OCI-M1 (cell line): ENCODE measurements at places on chromosomes 3 and 15.

- no peak for DNase-seq
These were observed at the start of gene GATM for GRCh38 chr15:45378149-45378912. GATM (minus strand) TSS chr15:45378544; CDS start chr15:45378453, 91 bp downstream.

DNA sequence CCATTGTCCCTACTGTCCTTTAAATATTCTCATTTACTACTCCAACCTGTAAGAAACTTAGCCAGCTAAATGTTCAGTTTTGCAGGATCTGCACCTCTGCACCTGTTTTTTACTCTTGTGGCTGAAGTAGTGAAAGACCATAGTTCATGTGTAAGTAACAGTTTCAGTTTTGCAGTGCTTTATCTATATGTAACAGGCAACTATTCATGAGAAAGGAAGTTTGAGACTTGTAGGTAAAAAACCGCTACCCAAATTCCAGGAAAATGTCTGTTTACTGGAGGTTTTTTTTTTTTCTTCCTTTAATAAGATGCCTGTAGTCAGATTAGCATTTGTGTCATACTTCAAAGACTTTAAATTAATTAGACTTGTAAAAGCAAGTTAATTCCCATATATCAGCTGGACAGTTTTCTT lies 25.4 kb upstream of the MBNL1 start:
- DNase-seq = peak; percentile 92

DNA sequence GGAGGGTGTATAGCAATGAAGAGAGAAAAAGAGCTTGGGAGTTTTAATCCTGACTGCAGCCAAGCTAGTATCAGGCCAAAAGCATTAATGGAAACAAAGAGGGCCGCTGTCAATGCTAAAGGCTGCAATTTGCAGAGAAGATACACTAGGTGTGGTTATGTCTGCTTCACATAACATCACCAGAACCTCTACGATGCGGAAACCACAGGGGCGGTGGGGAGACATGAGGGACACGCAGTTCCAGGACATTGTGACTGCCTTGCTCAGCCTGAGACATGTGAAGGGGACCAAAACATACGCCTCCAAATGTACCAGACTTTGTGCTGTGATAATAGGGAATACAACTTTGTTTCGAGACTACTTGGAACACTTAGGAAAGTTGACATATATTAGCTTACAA lies 88.4 kb downstream of the APBA2 start:
- no peak for DNase-seq

DNA sequence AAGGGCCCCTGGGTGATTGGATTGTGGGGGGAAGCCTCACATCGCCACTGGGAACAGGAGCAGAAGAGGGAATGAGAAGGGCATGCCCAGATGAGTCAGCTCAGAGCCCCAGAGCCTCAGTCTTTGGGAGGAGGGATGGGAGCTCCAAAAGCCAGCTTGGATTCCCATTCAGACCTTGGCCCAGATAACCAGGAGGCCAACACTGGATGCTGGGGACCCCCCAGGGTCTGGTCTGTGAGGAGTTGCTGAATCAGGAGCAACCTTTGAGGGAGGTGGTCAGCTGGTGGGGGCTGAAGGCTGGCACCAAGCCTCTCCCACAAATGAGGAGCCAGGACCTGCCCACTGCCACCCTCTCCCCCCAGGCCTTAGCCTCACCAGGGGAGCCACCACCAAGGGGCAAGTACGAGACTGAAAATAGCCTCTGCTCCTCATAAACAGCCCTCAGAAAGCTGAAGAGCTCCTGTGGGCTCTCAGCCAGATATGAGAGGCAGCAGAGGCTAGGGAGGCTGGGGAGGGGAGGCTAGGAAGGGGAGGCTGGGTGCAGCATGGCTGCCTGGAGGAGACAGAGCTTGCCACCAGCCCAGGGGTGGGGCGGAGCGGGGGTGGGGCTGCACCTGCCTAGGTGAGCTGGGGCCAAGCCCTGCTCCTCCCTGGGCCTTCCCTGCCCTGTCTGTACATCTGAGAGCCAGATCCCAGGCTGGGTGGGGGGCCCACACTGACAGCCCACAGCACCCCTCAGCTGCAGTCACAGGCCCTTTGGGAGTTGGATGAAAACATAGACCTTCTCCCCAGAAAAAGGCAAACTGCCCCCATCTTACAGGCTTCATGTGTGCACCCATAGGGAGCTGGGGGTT lies 99.8 kb downstream of the SEC22A start:
- DNase-seq = no peak

GRCh38 chr15:38605744-38606143 lies 41.1 kb upstream of the RASGRP1 start:
- DNase-seq = no peak
